ENCODE measurements at places on chromosomes 6 and 20.

GRCh38 chr6:41657131-41658094 is 19.1 kb downstream of the MDFI start:
- no peak for DNase-seq

- no peak for DNase-seq
Measured at GRCh38 chr6:139425780-139426179, 51.3 kb upstream of the CITED2 start.

DNA sequence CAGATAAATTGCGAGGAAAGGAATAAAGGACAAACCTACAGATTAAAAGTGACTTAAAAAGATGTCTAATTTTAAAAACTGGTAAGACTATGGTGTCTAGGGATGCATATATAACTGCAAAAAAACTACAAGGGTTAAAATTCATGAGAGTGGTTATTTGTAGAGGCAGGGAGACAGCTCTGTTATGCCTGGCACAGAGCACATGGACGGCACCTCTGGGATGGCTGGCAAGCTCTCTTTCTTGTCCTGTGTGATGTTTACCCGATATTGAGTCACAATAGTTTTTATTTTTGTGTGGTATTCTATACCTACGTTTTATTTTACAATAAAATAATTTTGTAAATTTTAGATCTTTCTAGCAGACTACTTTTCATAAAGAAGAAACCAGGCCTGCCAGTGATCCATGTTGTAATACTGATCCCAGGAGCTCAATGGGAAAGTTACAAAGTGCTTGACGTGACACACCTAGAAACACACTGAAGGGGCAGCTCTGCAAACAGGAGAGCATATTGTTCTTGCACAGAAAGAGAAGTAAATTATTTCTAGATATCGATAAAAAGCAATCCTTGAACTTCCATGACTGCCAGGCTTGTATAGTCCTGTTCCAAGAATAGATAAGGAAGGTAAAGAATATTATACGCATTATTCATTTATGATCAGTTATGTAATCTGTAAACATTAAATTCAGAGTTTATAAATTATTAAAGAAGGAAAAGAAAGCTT is 290.0 kb downstream of the PTPRK start:
- DNase-seq = no peak

DNA sequence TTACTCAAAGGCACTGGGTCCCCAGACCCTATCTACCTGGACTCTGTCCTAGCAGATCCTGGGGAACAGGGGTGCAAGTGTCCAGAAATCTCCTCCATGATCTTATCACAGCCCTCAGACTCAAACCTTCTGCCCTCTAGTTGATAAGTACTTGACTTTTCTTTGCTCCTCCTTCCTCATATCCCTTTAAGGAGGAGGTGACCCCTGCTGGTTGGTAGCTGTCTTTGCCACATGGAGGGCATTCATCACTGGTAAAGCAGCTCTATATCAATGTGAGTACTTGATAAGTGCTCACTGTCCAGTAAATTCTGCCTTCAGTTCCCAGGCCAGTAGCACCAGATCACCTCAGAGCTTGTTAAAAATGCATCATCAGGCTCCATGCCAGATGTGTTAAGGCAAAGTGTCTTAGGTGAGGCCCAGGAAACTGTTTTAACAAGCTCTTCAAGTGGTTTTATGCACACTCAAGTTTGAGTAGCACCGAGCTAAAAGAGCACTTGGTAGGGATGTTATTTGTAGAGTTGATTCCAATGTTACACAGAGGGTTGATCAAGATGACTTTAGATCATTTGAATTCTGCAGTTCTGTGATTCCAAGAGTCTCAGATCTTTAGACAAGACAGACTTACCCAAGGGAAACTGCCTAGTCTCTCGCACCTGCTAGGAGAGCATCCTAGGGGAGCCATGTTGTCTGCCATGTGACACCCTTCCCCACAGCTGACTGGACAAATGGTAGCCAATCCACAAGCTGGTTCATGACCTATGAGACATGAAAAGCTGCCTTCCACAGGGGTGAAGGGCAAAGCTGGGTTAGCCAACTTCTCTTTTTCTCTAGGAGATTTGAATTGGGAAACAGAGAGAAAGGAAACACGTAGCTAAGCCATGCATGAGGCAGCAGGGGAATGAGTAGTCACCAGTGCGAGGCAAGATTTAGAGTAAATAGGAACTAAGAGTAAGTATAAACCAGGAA is 18.6 kb downstream of the TREML2 start:
- no peak for DNase-seq

DNA sequence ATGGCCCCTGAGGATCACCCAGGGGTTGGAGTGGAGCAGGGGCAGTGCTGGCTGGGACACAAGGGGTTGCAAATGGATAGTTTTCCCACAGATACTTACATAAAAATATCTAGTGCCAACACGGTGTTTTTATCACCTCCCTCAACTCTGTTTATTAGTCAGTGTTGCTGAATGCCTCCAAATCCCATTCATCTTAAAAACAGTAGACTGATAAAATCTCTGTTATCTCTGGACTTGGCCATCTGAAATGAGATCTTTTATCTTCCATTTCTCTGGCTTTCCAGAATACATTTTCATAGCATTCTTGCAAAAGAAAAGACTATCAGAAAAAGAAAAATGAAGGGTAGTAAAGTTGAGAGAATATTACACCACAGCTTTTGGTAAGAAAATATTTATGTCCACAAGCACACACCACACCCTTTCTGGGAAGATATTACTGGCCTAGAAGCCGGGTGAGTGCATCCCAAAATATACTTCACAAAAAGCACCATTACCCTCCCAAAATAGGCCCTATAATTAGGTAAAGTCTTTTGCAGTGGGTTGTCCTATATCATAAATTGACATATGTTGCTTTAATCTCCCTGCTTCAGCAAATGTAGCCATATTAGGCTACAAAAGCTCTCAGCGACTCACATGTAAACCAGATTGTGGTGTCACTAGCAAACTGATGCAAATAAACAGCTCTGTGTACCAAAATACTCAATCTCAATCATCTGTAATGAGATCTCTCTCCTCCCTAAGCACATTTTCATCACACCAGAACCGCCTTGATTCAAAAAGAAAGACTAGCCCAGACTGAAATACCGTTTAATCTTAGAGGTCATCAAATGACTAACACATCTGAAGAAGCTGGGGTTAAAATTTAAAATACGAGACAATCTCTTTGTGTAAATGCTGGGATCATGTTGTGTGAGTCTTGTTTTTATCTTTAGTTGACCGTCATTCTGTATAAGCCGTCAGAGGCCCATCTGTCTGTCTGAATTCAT is 96.7 kb downstream of the FYN start:
- no peak for DNase-seq

DNA sequence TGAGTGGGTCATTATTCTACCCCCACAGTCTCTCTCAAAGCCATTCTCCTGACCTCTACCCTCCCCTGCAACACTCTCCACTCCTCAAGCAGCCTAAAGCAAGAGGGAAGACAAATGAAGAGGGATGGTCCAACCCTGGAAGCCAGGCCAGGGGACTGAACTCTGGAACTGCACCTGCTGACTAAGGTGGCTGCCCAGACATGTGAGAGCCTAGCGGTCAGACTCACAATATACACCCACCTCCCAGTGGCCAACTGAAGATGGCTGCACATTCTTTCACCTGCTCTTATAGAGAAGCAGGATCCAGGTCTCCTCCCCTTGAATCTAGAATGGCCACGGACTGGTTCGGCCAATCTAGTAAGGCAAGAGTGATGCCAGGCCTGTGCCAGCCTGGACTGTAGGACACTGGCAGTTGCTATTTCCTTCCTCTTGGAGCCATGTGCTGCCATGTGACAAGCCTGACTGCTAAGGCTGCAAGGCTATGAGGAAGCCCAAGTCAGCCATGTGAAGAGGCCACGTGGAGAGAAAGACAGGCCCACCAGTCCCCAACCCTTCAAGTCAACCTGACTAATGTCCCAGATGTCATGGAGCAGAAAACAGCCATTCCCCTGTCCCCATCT is 31.8 kb downstream of the ACSS1 start:
- no peak for DNase-seq

GRCh38 chr6:96394727-96395126 is 126.9 kb upstream of the UFL1 start:
- DNase-seq = no peak

GRCh38 chr6:81795890-81796289 is 43.4 kb upstream of the TENT5A start:
- DNase-seq = no peak

DNA sequence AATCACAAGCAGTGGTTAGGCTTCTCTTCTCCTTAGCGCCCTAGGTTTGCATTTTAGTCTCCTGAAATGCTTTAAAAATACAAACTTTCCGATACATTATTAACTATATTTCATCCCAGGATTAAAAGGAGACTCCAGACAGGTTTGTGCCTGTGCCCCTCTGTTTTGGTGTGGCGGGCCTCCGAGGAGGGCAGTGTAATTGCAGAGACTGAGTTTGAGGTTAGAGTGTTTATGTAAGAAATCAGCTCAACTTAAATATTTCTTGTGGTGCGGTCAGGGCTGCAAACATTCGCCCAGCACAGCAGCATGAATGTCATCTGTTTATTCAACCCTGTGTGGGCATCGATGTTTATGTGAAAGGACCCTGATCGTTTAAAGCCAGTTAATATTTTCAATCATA is 130.4 kb upstream of the AKAP12 start:
- DNase-seq = no peak

DNA sequence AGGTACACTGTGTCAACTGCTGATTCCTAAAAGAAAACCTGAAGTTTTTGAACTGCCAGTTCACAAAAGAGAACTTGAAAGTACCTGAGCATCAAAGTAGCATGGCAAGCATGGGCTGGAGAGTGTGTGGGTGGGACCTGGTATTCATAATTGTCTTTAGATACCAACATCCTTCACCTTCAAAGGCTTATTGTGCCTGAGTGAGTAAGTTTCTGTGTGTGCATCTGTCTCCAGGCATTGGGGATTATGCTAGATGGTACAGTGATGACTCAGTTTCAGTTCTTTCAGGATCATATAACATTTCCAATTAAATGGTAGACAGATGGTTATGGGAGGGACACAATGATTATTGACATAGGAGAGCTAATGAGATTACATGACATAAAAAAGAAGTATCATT is 238.5 kb downstream of the ZFAND3 start:
- peak; percentile 44 for DNase-seq

DNA sequence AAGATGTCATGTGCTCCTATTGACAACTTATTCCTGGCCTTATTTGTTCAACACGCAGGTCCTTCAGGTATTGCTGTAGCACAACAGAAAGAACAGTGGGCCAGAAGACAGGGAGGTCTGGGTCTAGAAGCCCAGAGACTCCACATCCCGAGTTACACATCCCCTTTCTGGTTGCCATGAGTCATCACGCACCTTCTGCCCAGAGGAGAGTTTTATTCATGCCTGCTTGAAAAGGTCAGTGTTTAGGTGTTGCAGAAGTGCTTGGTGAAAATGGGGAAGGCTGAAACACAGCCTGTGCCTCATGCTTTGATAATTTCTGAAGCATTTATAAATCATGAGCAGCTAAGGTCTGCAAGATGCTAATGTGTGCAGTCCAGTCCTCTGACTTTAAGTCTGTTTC is 256.4 kb downstream of the GMPR start:
- no peak for DNase-seq

DNA sequence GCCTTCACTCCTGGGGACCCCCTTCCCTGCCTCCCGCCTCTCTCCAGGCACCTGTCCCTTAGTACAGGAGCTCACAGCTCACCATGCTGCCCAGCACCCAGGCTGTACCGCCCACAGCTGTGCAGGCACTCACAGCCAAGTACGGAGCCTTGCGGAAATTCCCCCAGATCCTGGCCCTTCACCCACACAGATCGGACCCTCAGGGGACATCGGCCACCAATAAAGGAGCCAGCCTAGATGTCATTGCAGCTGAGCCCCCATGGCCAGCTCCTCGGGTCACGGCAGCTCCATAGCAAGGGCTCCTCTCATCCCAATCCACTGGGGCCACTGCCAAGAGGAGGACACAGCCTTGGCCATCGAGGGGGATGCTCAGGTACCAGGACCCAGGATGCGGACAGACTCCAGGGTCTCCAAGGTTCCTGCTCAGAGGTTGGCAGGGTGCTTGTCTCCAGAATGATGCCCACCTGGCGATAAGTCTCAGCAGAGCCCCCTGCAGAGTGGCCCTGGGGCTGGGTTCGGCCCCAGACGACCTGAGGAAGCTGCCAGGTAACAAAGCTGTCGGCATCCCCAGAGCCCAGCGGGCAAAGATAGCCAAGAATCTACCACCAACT is 82.3 kb downstream of the YTHDF1 start:
- no peak for DNase-seq

GRCh38 chr20:44091026-44091425 is 96.0 kb downstream of the JPH2 start:
- no peak for DNase-seq

- peak; percentile 53 for DNase-seq
Measured at GRCh38 chr20:50464026-50464724, 46.0 kb upstream of the PTPN1 start.

DNA sequence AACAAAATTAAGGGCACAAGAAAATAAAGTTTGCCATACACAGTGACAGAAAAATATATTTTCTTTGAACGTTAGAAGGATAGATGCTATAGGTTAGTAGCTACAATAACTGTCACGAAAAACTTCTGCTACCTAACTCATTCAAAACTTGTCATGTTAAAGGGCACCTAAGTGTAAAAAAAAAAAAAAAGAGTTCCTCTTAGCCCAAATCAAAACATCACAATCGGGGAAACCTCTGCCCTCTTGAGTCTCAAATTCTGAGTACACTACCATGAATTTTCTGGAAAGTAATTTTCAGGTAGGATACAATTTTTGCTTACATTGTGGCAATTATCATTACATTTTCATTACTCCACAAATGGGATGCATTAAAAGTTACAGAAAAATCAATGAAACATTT is 5.7 kb downstream of the ATXN1 start:
- DNase-seq = no peak

DNA sequence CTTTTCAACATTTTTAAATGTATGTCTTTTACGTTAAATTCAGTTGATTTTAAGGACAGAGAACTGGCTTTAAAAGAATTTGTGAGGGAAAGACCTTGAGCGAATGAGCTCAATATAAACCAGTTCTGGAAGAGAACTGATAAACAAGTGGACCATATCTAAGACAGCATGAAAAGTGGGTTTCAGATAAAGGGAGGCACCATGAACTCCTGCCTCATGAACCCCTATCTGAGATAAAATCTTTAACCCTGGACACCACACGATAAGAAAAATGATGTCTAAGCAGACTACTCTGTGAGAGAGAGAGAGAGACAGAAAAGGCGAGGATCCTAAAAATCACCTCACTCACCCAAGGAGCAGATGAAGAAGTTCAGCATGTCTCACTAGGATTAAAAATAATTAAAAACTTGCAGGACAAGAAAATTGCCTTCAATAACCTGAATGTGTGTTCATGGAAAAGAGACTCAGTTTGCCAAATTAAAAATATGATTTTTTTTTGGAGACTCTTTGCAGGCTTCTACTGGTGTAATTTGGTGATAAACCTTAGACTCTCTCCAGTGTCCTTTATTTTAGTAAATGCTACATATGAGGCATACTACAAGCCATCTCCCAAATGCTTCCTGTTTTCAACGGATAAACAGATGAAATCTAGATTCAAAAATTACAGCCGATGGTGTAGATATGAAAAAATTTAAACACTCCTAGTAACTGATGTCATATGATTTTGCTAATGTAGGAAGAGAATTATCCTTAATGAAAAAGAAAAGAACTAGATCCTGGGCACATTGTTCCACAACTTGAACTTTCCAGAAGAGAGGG is 299.5 kb downstream of the ADGB start:
- DNase-seq = no peak
